ENCODE measurements at places on chromosomes 7 and 10. TPM values are rescaled to one million over a fixed set of nuclear protein-coding genes. Genes with fewer than 3 reads are reported as not detected.

- H3K27ac ChIP-seq: no peak overlapping the region
- no peaks in the 10 kb centered on the region for H3K27me3 ChIP-seq
- H3K4me3 ChIP-seq: no peak overlapping the region
- H3K4me1 ChIP-seq: peaks cover 13% of the 10 kb centered on the region
- no peak for DNase-seq
Observed at GRCh38 chr7:151142686-151143040, 24.8 kb downstream of the GBX1 start.

DNA sequence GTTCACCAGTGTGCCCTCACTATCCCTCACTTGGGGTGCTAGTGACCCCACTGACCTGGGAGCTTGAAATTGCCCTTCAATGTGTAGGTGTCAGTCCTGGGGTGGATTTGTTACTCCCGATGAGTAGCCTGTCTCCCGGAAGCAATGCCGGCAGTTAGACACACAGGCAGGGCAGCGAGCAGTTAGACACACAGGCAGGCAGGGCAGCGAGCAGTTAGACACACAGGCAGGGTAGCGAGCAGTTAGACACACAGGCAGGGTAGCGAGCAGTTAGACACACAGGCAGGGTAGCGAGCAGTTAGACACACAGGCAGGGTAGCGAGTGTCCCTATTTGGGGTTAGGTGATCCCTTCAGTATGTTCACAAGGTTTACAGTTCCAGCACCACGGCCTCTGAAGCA is 44.0 kb downstream of the VWA2 start:
- no peak for DNase-seq
- H3K27me3 ChIP-seq: no peaks in the 10 kb centered on the region
- no peak overlapping the region for H3K4me3 ChIP-seq
- no peaks in the 10 kb centered on the region for H3K36me3 ChIP-seq
- no peaks in the 10 kb centered on the region for H3K4me1 ChIP-seq

GRCh38 chr7:79357101-79357500 is 96.4 kb downstream of the MAGI2 start:
- no peak overlapping the region for H3K27ac ChIP-seq
- no peaks in the 10 kb centered on the region for H3K36me3 ChIP-seq
- H3K27me3 ChIP-seq: no peaks in the 10 kb centered on the region
- DNase-seq: no peak

GRCh38 chr10:10605551-10606081 is 412.1 kb upstream of the CELF2 start:
- H3K4me1 ChIP-seq: no peaks in the 10 kb centered on the region
- H3K4me3 ChIP-seq: no peak overlapping the region
- no peak overlapping the region for H3K27ac ChIP-seq

DNA sequence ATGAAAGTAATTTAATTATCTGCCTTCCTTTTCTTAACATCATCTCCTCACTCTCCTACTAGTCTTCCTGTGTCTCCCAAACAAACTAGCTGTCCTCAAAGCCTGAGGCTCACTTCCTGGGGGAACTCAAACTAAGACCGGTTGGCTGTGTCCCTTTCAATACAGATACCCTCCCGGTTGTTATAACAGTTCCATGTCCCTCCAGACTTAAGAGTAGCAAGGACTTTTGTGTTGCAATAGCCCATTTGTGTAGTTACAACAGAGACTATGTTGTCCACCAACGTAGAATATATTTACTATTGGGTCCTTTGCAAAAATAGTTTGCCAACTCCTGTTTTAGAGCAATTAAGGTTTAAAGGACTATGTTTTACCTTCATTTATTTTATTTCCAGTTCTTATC is 8.6 kb upstream of the TARP start:
- DNase-seq: no peak
- no peaks in the 10 kb centered on the region for H3K4me1 ChIP-seq
- H3K4me3 ChIP-seq: no peak overlapping the region
- H3K27me3 ChIP-seq: 0 out of 2 replicates have a peak, but pooled peaks cover 5% of the 10 kb centered on the region
- no peaks in the 10 kb centered on the region for H3K36me3 ChIP-seq

GRCh38 chr7:139084709-139085108 is 24.8 kb downstream of the ZC3HAV1 start:
- no peaks in the 10 kb centered on the region for H3K4me1 ChIP-seq
- no peak overlapping the region for H3K4me3 ChIP-seq
- H3K27me3 ChIP-seq: no peaks in the 10 kb centered on the region
- no peak for DNase-seq

DNA sequence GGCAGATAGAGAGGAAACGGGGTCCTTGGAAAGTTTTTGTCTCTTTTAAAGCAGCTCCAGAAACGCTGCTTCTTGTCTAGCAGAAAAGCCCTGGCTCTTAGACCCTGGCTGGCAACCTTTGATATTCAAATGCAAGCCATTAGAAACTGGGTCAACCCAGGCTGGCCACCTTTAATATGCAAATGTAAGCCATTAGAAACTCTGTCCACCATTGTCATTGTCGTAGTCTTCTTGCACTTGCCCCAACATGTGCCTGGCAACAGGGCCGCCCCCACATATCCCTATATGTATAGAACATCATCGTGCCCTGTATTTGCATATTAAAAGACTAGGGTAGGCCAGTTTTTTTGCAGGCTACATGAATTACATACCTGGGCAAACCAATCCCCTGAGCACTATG is 621.3 kb upstream of the DPP6 start:
- H3K4me1 ChIP-seq: no peaks in the 10 kb centered on the region

- DNase-seq: no peak
- H3K4me3 ChIP-seq: no peak overlapping the region
- no peak overlapping the region for H3K27ac ChIP-seq
- no peaks in the 10 kb centered on the region for H3K27me3 ChIP-seq
Observed at GRCh38 chr10:37872283-37872682, 14.9 kb upstream of the ZNF248 start.

DNA sequence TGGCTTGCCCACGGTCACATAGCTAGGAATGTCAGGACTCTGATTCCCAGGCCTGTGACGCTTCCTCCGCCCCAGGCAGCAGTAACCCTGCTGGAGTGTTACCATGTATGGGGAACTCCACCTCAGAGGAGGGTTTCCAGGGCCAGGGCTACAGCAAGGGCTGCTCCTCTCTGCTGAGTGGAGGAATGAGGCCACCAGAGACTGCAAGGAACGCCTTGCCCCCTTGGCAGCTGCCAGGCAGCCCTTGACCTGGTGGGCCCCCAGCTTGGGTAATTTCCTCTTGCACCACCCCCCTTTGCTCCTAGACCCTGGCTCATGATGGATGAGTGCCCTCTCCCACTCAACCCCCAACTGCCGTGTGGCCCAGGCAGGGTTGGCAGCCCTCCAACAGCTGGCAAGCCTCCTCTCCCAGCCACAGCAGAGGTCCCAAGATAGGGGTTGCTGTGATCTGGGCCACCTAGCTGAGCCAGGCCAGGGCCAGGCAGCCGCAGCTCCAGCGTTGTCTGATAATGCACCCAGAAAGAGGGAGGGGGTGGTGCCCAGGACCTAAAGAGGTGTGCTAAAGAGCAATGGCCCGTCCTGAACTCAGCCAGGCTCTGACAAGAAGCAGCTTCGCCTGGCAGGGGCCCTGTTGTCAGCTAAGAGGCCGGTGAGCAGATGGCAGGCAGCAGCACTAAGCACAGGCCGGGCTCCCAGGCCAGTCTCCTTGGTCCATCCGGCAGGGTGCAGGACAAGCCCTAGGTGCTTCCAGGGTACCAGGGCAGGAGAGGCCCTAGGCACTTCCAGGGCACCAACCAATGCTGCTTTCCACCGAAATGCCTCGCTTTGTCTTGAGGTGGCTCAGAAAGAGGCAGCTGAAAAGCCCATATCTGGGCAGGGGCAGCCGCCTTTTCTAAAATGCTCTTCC is 35.4 kb downstream of the DRGX start:
- no peaks in the 10 kb centered on the region for H3K27me3 ChIP-seq
- no peak overlapping the region for H3K4me3 ChIP-seq
- peak; percentile 84 for DNase-seq
- H3K36me3 ChIP-seq: no peaks in the 10 kb centered on the region
- H3K27ac ChIP-seq: no peak overlapping the region

ORAI2 gene
- polyA plus RNA-seq: 85.8 TPM

GRCh38 chr7:35599645-35600044 is 95.3 kb downstream of the HERPUD2 start:
- no peak for DNase-seq
- H3K36me3 ChIP-seq: no peaks in the 10 kb centered on the region
- H3K27ac ChIP-seq: no peak overlapping the region
- H3K4me1 ChIP-seq: peaks cover 9% of the 10 kb centered on the region

ZNF679 gene
- not detected for polyA plus RNA-seq

GRCh38 chr10:44398271-44398670 is 13.4 kb upstream of the CXCL12 start:
- no peak overlapping the region for H3K27ac ChIP-seq
- peaks cover 13% of the 10 kb centered on the region for H3K27me3 ChIP-seq
- DNase-seq: no peak
- no peaks in the 10 kb centered on the region for H3K36me3 ChIP-seq
- no peak overlapping the region for H3K4me3 ChIP-seq

DNA sequence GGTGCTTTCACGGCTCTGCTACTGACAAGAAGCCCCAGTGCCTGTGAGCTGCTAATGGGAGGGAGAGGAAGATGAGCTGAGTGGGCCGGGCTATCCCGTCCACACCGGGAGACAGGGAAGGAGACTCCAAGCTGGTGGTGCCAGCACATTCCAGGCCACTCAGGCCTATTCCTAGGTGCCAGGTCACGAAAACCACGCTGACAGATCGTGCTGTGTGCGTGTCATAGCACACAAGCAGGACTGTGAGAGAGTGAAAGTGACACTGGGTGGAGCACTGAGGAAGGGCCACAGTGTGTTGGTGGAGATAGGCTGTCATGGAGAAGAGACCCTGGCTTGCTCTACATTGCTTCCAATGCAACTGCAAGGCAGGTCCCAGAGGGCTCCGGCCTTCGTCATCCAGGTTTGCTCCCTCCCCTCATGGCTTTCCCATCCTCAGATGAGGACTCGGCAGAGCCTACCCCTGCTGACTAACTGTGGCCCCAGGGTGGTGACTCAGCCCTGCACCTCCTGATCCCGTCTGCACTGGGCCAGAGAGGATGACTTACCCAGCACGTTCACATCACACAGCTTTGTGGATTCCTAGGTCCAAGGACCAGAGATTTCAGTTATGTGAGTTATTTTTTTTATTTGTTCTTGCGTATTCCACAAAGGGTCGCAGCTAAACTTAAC is 167.3 kb downstream of the EGFR start:
- H3K4me3 ChIP-seq: no peak overlapping the region
- DNase-seq: no peak
- peaks cover 35% of the 10 kb centered on the region for H3K4me1 ChIP-seq
- H3K27me3 ChIP-seq: no peaks in the 10 kb centered on the region

NPFFR1 gene
- polyA plus RNA-seq: not detected

GRCh38 chr7:20185988-20186387 is 31.2 kb downstream of the MACC1 start:
- no peaks in the 10 kb centered on the region for H3K4me1 ChIP-seq
- H3K27ac ChIP-seq: no peak overlapping the region
- no peak for DNase-seq
- no peaks in the 10 kb centered on the region for H3K36me3 ChIP-seq

GRCh38 chr10:121080281-121080891 is 229.2 kb downstream of the WDR11 start:
- DNase-seq: peak; percentile 57
- no peaks in the 10 kb centered on the region for H3K27me3 ChIP-seq
- H3K4me3 ChIP-seq: no peak overlapping the region

GRCh38 chr10:15220445-15220844 is 52.0 kb upstream of the NMT2 start:
- no peaks in the 10 kb centered on the region for H3K4me1 ChIP-seq
- no peaks in the 10 kb centered on the region for H3K27me3 ChIP-seq
- no peak overlapping the region for H3K27ac ChIP-seq
- H3K4me3 ChIP-seq: no peak overlapping the region

ELMO1 gene
- polyA plus RNA-seq: 0.64 TPM

GRCh38 chr10:24193330-24193729 is 15.6 kb upstream of the KIAA1217 start:
- no peak overlapping the region for H3K4me3 ChIP-seq
- no peak overlapping the region for H3K27ac ChIP-seq
- no peaks in the 10 kb centered on the region for H3K36me3 ChIP-seq
- H3K4me1 ChIP-seq: peaks cover 2% of the 10 kb centered on the region

GRCh38 chr7:1200045-1200444 is 32.6 kb upstream of the UNCX start:
- peaks cover 75% of the 10 kb centered on the region for H3K27me3 ChIP-seq
- no peak overlapping the region for H3K27ac ChIP-seq
- DNase-seq: no peak
- no peaks in the 10 kb centered on the region for H3K36me3 ChIP-seq

KIF11 gene
- polyA plus RNA-seq: 3.8 TPM

DNA sequence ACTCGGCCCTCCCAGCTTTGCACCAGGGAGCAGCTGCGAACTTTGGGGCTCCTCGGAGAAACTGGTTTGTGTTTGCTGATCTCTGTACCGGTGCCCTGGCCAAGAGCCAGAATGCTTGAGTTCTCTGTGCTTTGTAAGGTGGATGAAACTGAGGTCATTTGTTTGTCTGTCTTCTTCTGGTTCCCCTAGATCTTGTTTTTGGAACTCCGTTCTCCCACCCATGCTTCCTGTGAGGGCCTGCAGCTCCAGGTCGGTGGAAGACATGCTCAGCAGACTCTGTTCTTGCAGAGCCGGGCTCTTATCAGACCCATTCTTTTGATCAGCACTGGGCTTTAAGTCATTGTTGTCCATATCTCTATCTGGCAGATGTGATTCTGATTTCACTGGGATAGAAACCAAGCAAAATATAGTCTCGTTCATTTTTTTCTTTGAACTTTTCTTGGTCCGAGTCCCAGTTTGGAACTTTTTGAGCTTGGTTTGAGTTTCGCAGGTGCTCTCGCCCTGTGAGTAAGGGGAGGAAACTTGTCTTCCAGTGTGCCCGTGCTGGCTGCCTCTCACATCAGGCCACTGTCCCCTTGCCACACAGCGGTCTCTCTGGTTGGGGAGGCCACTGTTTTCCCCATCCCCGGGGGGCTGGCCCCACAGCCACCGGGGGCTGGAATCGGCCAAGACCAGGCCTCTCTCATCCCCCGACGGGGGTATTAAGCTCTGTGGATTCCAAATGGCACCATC is 31.2 kb downstream of the JCAD start:
- DNase-seq: no peak
- no peaks in the 10 kb centered on the region for H3K4me1 ChIP-seq
- H3K36me3 ChIP-seq: peaks cover 50% of the 10 kb centered on the region
- no peak overlapping the region for H3K4me3 ChIP-seq

DNA sequence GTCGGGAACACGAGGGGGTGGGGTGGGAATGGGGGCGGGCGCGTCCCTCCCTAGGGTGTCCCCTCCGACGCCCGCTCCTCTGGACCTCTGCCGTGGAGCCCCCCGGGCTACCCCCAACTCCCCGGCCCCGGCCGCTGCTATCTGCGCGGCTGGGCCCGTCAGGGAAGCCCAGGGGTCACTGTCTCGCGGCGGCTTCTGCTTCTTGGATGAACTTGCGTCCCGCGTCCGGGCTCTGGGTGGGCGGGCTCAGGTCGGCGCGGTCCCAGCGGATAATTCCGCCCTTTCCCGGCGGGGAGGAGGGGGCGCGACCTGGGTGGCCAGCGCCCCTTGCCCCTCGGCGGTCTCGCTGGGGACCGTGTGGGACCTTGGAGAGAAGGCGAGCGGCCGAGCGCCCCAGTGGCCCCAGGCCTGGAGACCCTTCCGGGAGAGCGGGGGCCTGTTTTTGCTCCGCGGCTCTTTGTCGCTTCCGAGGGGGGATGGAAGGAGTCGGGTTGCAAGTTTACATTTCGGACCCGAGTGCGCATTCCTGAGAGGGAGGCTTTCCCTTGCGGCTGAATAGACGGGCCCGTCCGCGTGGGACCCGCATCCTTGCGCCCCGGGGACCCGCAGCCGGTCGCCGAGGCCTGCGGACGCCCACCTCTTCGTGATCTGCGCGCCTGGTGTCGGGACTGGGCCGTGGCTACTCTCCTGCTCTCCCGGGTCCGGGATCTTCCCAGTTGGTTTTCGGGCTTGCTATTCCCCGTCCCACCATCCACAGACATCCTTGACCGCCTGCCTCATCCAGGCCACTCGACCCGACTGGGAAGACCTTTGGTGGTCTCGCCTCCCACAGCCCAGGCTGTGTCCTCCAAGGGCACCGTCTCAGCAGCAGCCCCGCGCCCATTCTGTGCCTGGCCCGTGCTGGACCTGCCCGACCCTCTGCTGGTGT is 812 bp downstream of the DOCK1 start:
- peak; percentile 83 for DNase-seq
- H3K4me3 ChIP-seq: peak overlapping the region; percentile 73
- H3K36me3 ChIP-seq: peaks cover 3% of the 10 kb centered on the region

Data from SK-N-SH (cell line).